ENCODE measurements at places on chromosomes 7 and 10.

- DNase-seq = peak; percentile 48
These were observed 93.8 kb downstream of the MAP3K8 start for GRCh38 chr10:30527623-30528428.

DNA sequence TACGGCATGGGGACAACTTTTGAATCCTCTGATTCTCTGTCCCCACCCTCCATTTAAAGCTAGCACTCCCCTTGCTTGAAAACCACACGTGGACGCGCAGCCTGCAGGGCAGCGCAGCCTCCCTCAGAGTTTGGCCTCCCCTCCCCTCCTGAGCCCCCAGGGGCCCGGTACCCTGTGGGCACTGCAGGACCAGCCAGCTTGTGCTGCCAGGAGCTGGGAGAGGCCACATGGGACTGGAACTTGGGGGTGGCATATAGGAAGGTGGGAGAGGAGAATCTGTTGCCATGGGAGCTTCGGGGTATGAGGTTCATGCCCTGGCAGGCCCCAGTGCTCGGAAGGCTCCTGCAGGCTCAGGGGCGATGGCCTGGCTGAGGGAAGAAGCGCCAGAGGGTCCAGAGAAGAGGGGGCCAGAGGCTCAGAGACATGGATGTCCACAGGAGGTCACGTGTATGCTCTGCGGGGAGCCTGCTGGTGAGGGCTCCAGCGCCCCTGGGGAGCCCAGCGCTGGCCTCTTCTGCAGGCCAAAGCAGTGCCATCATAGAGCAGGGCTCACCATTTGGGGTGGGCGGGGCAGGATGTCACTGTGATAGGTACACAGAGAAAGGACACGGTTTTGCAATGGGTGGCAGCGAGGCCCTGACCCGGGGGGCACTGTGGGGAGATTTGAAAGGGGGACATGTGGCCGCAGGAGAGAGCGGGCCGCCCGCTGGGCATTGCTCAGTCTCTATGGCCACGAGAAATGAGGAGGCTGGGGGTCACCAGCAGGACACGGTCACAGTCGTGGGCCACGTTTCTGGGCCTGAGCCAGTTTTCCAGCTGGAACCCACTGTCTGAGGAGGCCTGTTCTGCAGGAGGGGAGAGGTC is 64.2 kb downstream of the GLRX3 start:
- DNase-seq = no peak

DNA sequence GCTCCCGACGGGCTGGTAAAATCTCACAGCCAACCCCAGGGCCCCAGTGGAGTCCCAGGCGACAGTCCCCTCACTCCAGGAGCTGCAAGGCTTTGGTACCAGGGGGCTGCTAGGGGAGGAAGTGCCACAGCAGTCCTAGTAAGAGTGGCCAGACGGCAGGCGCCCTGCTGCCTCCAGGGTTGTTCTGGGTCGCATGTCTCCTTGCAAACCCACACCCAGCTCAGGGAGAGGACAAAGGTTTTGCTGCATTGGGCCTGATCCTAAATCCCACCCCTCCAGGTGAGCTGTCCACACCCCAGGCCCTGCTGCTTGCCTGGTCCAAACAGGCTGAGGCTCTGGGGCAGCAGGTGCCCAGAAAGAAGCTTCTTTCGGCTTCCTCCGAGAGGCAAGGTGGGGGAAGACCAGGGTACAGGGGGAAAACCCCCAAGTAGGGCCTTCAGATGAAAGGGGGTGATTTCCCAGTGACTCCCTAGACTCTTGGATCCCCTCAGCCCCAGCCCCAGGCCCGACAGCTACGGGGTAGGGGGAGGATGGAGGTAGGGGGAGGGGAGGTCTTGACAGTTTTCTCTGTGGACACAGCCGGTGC is 4.2 kb upstream of the KCP start:
- DNase-seq = peak; percentile 69

GRCh38 chr7:158550394-158550700 is 37.3 kb downstream of the PTPRN2 start:
- no peak for DNase-seq

Data from GM12865 (cell line).